A549 (cell line): ENCODE measurements at places on chromosomes 6 and 20. TPM values are rescaled to one million over a fixed set of nuclear protein-coding genes. Genes with fewer than 3 reads are reported as not detected.

The IPCEF1 gene
- polyA plus RNA-seq: not detected in 3 replicates

DNA sequence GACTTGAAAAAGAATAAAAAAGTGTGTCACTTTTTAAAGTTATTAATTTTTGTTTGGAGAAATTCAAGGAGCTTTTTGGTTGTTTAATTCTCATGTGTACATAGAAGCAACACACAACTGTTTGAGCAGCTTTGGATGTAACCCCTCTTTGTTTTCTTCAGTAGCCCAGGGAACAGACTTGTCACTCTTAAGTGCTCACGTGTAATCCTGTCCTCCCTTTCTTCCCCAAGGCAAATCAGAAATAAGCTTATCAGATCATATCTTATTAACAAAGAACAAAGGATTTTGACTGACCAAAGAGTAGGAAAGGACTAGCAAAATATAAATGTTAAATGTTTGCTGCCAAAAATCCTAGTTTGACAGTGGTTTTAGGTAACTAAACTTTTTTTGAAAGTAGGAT, 7.3 kb upstream of the FLRT3 start:
- peak; percentile 32 for DNase-seq

The MAPK13 gene
- polyA plus RNA-seq: 0.63 to 1.0 TPM (median 0.87 TPM) in 3 replicates

DNA sequence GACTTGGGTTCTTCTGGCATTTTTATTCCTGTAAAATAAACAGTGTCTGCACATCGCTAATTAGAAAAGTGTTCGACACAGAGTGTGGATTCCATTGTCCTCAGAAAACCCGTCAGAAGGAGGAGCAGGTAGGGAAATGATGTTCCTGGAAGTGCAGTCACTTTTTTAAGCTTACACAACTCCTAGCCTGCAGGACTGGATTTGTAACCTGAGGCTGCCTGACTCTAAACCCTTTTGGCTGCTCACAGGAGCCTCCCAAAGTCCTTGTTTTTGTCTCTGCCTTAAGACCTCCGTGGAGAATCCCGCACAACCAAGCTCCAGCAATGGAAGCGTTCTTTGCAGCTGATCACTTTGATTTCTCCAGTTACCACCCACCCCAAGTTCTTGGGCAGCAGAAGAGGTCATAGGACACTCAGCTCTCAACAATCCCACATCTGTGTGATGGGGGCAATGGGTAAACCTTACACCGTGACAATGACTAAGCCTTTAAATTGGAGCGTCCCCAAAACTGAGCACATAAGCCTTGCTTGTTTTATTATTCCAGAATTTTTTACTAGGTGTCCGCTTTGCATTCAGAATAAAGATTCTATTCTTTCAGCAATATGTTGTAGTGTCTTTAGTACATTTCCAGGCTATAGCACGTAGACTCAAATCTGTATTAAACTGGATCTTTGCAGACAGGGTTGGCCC, 227.9 kb downstream of the TBXT start:
- DNase-seq: no peak

DNA sequence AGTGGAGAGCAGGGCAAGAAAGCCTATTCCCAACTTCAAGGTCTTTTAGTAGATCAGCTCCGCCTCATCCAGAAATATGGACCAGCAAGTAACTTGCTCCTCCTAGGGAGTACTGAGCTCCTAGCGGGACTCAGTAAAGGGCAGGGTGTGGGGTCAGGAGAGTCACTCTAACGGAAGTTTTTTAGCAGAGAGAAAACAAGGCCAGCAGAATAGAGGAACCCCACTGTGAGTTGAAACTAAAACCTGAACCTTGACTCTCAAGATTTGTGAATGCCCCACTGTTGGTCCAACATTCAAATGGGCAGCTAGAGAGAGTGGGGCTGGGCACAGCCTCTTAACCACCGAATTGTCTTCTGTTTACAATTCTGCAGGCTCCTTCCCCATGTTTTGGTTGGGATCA, 244.8 kb downstream of the FARS2 start:
- DNase-seq: no peak

- DNase-seq: no peak
These were observed 399.9 kb upstream of the HSF2 start for GRCh38 chr6:121999456-122000065.

GRCh38 chr6:90285611-90286381, 10.8 kb downstream of the BACH2 start:
- peak; percentile 38 for DNase-seq

DNA sequence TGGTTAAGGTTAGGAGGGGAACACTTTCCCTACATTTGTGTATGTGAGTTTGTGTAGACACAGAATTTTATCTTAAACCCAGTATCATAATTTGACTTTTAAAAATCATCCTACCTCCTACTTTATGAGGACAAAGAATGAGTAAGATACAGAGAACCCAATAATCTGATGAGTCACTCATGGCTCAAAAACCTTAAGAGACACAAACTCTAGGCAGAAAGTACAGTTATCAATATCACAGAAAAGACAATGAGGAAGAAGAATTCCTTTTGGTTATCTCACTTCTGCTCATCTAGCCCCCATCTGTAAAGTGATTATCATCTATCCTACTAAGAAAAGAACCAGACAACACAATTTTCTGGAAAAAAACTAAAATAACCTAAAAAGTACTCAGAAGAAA, 87.7 kb downstream of the EPB41L2 start:
- no peak for DNase-seq

- DNase-seq: no peak
These were observed 66.3 kb downstream of the NOL4L start for GRCh38 chr20:32518593-32519380.

GRCh38 chr20:20754714-20755113, 42.3 kb upstream of the RALGAPA2 start:
- DNase-seq: no peak

DNA sequence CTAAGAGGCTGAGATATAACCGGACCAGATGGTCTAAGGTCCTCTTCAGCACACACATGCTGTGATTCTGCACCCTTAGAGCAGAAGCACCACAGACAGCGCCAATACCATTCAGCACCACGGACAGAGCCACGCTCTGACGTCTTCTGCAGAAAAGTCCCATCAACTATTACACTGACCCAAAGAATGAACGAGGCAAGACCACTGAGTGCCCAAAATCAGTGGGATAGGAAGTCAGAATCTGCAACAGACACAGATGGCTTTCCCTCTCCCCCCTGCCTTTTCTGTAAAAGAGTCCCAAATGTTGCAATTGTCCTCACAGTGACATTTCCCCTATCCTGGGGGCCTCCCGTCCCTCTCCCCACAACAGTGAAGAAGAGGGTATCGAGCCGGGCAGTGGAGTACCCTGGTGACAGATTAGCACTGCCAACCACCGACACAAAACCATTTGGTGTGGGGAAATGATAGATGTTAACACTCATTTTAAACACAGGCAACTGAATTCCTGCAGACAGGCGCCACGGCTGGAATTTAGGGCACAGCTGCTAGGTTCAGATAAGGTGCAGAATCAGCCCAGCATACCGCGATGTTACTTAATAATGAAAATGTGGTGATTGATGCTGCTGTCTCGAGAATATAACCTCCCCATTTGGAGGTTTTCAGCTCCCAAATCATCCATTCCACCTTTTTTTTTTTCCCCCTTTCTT, 66.6 kb upstream of the CTNNBL1 start:
- no peak for DNase-seq

DNA sequence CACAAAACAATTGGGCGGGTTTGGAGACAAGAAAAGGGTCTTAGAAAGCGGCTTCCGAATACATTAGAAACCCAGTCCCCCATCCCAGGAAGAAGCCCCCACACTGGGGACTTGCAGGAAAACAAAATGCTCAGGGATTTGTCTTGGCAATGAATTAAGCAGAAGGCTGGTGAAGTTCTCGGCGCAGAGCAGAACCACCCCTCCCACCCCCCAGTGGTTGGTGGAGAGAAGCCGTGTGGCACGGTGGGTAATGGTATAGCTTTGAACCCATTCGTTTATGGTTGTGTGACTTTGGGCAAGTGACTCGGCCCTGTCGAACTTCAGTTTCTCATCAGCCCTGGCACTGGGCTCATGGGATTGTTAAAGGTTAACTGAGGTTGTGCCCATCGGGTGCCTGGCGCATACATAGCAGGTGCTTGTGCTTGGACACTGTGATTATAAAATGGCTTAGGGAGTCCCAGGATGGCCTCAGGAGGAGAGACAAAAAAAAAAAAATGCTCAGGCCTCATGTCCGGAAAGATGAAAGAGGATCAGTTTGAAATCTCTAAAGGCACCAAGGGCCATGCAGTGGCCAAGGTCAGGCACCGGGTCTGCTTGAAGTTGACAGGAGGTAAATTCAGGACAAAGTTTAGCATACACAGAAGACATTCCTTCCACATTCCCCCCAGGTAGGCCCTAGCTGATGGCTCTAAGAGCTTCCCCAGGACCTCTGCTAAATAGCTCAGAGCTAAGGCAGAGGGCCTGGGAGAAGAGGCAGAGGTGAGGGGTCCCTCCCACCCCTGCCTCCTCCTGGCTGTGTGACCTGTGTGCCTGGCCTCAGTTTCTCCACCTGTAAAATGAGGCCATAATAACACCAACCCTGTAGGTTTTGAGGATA, 120.1 kb upstream of the PTPN1 start:
- DNase-seq: no peak

DNA sequence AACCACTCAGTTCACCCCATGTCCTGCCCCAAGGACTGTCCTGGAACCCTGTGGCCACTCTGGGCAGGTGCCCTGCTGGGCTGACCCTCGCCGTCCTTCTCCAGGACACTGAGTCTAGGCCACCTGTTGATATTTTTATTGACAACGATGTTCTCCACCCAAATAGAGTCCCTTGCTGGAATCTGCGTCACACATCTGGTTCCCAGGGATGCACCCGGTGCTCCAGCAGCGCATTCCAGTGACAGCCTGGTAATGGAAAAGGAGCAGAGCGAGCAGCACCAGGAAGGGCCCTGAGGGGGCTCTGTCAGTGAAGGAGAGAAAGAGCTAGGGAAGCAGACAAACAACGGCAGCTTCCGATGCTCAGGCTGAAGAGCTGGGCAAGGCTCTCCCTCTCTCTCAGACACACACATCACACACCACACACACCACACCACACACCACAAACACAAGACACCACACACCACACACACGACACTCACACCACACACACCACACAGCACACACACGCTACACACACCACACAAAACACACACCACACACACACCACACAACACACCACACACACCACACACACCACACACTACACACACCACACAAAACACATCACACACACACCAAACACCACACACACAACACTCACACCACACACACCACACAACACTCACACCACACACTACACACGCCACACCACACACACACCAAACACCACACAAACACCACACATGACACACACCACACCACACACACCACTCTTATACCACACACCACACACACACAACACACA, 117.9 kb upstream of the THBS2 start:
- peak; percentile 5 for DNase-seq

The HIVEP1 gene
- 5.8 to 6.1 TPM (median 6.1 TPM) in 3 replicates for polyA plus RNA-seq

- DNase-seq: no peak
These were observed 239.2 kb downstream of the GMPR start for GRCh38 chr6:16477367-16478149.

GRCh38 chr6:2186516-2186915, 58.9 kb downstream of the GMDS start:
- DNase-seq: no peak

DNA sequence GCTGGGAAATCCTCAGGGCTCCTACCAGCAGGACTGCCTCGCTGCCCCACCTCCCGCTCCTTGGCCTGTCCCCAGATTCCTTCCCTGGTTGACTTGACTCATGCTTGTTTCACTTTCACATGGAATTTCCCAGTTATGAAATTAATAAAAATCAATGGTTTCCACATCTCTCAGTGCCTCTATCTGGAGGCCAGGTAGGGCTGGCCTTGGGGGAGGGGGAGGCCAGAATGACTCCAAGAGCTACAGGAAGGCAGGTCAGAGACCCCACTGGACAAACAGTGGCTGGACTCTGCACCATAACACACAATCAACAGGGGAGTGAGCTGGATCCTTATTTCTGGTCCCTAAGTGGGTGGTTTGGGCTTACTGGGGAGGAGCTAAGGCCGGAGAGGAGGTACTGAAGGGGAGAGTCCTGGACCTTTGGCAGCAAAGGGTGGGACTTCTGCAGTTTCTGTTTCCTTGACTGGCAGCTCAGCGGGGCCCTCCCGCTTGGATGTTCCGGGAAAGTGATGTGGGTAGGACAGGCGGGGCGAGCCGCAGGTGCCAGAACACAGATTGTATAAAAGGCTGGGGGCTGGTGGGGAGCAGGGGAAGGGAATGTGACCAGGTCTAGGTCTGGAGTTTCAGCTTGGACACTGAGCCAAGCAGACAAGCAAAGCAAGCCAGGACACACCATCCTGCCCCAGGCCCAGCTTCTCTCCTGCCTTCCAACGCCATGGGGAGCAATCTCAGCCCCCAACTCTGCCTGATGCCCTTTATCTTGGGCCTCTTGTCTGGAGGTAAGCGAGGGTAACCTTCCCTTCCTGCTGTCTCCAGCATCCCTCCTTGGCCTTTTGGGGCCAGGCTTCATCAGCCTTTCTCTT, at the start of gene CFB:
Gene CFB (plus strand): TSS at position 589 of the 863 bp plus-strand sequence. CDS start 127 bp downstream, at position 716.
- peak; percentile 41 for DNase-seq

DNA sequence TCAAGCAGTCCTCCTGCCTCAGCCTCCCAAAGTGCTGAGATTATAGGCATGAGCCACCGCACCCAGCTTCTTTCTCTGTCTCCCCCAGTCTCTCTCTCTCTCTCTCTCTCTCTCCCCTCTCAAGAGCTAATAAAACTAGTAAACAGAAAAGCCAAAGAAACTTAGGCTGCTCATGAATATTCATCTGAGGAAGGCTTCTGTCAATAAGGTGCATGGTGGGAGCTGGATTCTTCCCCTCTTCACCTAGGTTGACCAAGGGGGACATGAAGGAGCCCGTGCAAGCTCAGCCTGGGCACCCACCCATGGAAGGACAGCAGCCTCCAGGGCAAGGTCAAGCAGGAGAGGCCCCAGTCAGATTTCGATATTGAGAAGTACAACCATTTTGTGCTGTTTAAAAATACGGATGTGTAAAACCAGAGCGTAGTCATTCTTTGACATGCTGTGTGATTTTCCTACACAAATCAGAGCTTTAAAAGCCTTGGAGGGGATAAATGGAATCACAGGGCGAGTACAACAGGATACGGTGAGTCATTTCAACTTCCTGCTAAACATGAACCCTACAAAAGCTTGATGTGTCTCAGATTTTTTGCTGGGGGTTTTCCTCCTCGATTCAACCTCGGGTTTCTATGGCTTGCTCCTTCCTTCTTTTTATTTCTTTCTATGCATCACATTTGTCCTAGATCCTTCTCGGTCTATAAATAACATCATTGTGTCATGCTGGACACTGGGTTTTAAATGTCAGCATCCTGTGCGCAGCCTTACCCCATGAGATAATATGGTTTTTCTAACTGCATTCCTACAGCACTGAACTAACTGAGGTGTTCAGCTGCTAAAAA, 368.9 kb upstream of the JARID2 start:
- DNase-seq: no peak
